Neural crest cell (in vitro differentiated cells): ENCODE measurements at places on chromosomes 2 and 18. TPM values are rescaled to one million over a fixed set of nuclear protein-coding genes. Genes with fewer than 3 reads are reported as not detected.

- peak; percentile 62 for DNase-seq
- no peaks in the 10 kb centered on the region for H3K36me3 ChIP-seq
- H3K4me3 ChIP-seq, result peak overlapping the region; percentile 45
- H3K4me1 ChIP-seq, result peaks cover 45% of the 10 kb centered on the region
- H3K27ac ChIP-seq, result peak overlapping the region; percentile 97
- H3K27me3 ChIP-seq, result no peaks in the 10 kb centered on the region
These were observed 141.9 kb upstream of the LGALSL start for GRCh38 chr2:64311948-64312621.

DNA sequence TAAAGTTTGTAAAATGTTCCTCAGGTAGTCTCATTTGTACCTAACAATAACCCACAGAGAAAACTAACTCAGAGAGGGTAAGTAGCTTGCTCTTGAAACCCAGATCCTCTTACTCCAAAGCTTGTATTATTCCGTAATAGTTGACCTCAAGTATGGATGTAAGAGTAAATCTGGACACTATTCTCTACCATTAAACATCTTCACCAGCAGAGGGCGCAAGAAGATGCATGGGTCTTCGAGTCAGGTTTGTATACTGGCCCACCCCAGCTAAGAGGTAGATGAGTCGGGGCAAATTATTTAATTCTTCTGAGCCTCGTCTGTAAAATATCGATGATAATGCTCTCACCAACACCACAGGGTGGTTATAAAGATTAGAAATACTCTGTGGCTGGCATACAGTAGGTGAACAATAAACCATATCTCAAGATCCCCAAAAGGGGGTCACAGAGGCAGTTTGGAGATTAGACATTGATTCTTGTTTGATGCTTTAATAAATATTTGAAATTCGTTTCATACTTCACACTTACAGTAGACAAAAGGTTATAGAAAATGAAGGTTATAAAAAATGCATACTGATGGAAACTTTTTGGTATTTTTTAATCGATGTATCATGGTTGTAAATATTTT is 3.5 kb upstream of the CABLES1 start:
- H3K4me3 ChIP-seq, result peak overlapping the region; percentile 76
- peaks cover 6% of the 10 kb centered on the region for H3K4me1 ChIP-seq
- H3K27me3 ChIP-seq, result peaks cover 39% of the 10 kb centered on the region
- H3K36me3 ChIP-seq, result no peaks in the 10 kb centered on the region
- no peak overlapping the region for H3K27ac ChIP-seq
- peak; percentile 75 for DNase-seq

GRCh38 chr2:24618144-24618543 is 127.1 kb downstream of the NCOA1 start:
- H3K4me3 ChIP-seq, result no peak overlapping the region
- peaks cover 1% of the 10 kb centered on the region for H3K4me1 ChIP-seq
- DNase-seq, result no peak
- no peaks in the 10 kb centered on the region for H3K27me3 ChIP-seq
- H3K27ac ChIP-seq, result no peak overlapping the region

GRCh38 chr18:36212301-36213171 is 25.2 kb downstream of the MOCOS start:
- H3K27ac ChIP-seq, result no peak overlapping the region
- H3K4me3 ChIP-seq, result no peak overlapping the region
- no peaks in the 10 kb centered on the region for H3K27me3 ChIP-seq
- H3K4me1 ChIP-seq, result peaks cover 8% of the 10 kb centered on the region

GRCh38 chr2:28437918-28438317 is 45.3 kb downstream of the FOSL2 start:
- H3K36me3 ChIP-seq, result no peaks in the 10 kb centered on the region
- DNase-seq, result no peak
- no peak overlapping the region for H3K4me3 ChIP-seq
- H3K27me3 ChIP-seq, result no peaks in the 10 kb centered on the region

DNA sequence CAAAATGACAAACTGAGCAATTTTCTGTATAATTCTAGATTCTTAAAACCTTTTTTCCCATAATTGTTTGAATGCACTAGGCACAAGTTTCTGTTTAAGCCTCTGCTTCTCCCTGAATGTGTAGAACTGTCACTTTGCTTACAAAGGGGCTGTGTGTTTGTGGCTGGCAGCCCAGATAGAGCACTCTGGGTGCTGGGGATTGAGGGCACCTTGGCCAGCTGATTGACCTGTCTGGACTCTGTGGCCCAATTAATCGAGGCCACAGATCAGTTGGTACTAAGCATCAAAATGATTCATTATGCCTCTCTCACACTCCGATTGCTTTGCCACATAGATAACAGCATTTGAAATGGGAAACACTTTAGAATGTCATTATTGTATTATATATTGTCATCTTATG is 12.1 kb downstream of the ST8SIA3 start:
- H3K4me1 ChIP-seq, result peaks cover 5% of the 10 kb centered on the region
- DNase-seq, result no peak
- peaks cover 55% of the 10 kb centered on the region for H3K27me3 ChIP-seq
- no peak overlapping the region for H3K27ac ChIP-seq
- H3K4me3 ChIP-seq, result no peak overlapping the region

GRCh38 chr18:21747268-21747667 is 6.7 kb downstream of the MIB1 start:
- no peaks in the 10 kb centered on the region for H3K36me3 ChIP-seq
- no peak overlapping the region for H3K27ac ChIP-seq
- peaks cover 49% of the 10 kb centered on the region for H3K4me1 ChIP-seq
- H3K4me3 ChIP-seq, result no peak overlapping the region

GRCh38 chr2:172582656-172583055 is 26.8 kb downstream of the PDK1 start:
- H3K4me3 ChIP-seq, result no peak overlapping the region
- no peak overlapping the region for H3K27ac ChIP-seq
- H3K27me3 ChIP-seq, result no peaks in the 10 kb centered on the region
- no peak for DNase-seq
- H3K36me3 ChIP-seq, result peaks cover 47% of the 10 kb centered on the region
- peaks cover 4% of the 10 kb centered on the region for H3K4me1 ChIP-seq

- H3K27me3 ChIP-seq, result no peaks in the 10 kb centered on the region
- peak overlapping the region; percentile 41 for H3K27ac ChIP-seq
- no peak for DNase-seq
- peaks cover 29% of the 10 kb centered on the region for H3K4me1 ChIP-seq
These were observed 35.7 kb upstream of the NEMP2 start for GRCh38 chr2:190569994-190570755.

DNA sequence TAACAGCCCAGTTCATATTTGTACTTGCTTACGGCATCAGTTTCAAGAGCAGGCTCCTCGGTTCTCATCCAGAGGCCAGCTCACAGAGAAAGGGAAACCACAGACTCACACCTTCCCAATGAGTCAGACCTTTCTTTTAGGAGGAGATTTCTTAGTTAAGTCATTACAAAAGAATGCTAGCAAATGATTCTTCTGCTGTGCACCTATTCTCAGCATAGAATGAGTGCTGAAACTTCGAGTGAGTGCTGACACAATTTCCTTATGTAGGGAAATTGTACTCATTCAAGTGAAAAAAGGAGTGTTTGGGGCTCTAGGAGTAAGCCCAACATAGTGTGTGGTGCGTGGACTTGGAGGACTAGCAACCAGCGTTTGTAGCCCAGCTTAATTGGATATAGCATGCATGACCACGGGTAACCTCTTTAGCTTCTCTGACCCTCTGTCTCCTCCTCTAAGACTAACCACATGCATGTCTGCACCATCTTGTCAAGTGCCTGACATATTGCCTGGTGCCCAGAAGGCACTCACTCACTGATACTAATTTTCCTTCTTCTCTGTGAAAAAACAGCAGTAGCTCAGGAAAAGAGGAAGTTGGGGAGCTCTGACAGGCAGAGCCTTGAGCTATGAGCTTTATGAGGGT is 87.0 kb downstream of the ALPK2 start:
- H3K4me1 ChIP-seq, result peaks cover 9% of the 10 kb centered on the region
- no peaks in the 10 kb centered on the region for H3K36me3 ChIP-seq
- H3K27ac ChIP-seq, result no peak overlapping the region
- DNase-seq, result no peak
- H3K4me3 ChIP-seq, result no peak overlapping the region

DNA sequence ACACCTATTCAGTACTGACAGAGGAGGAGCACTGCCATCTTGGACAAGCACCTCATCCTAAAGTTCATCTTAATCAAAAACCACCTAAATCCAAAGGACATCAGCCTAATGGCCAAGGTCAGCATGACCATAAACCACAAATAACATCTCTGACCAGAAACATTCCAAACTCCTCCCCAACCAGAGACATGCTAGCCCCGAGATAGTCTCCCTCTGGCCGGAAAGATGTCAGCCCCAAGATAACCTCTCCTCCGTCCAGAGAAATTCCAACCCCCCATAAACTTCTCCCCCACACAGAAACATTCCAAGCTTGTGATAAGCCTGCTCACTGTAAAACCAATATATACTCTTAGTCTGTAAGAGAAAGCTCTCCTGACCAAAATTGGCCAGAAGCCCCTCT is 260.6 kb downstream of the CLIP4 start:
- DNase-seq, result no peak
- H3K4me3 ChIP-seq, result no peak overlapping the region
- H3K27ac ChIP-seq, result no peak overlapping the region
- H3K4me1 ChIP-seq, result peaks cover 9% of the 10 kb centered on the region
- peaks cover 2% of the 10 kb centered on the region for H3K27me3 ChIP-seq

DNA sequence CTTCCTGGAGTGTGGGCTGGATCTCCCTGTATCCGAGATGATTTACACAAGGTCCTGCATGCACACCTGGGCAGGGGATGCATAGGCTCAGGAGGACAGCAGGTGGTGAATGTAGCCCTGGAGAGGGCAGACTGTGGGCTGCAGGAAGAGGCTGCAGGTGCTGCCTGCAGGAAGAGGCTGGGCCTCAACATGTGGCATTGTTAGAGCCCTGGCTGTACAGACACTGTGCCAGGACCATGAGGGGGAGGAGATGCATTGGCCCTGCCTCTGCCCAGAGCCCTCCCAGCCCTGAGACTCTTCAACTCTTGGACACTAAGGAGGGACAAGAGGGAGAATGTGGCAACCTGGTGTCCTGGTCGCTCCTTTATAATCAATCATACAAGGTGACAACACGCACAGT is 392.8 kb downstream of the TNS1 start:
- no peak overlapping the region for H3K27ac ChIP-seq
- no peaks in the 10 kb centered on the region for H3K36me3 ChIP-seq
- peaks cover 24% of the 10 kb centered on the region for H3K4me1 ChIP-seq
- no peaks in the 10 kb centered on the region for H3K27me3 ChIP-seq

CCDC148 gene
- 1.4 and 1.8 TPM in 2 replicates for total RNA-seq

STARD6 gene
- 0.35 TPM in 1 of 2 replicates, not detected in the other for total RNA-seq

BOLL gene
- not detected in 2 replicates for total RNA-seq

C2orf92 gene
- 10.3 and 12.5 TPM in 2 replicates for total RNA-seq

ST8SIA3 gene
- total RNA-seq, result 2.6 and 3.1 TPM in 2 replicates

SLC30A3 gene
- 0.48 and 0.93 TPM in 2 replicates for total RNA-seq

CIAO1 gene
- total RNA-seq, result 89.8 and 91.1 TPM in 2 replicates

C2orf72 gene
- 3.0 and 3.3 TPM in 2 replicates for total RNA-seq

PROKR1 gene
- total RNA-seq, result 0.09 and 0.16 TPM in 2 replicates

ANKRD53 gene
- 1.2 and 1.7 TPM in 2 replicates for total RNA-seq

CDKL4 gene
- 0.75 and 0.93 TPM in 2 replicates for total RNA-seq

ASXL2 gene
- 22.7 and 25.5 TPM in 2 replicates for total RNA-seq

PIEZO2 gene
- total RNA-seq, result 15.5 and 17.0 TPM in 2 replicates
